ENCODE measurements at places on chromosomes 16 and 17.

DNA sequence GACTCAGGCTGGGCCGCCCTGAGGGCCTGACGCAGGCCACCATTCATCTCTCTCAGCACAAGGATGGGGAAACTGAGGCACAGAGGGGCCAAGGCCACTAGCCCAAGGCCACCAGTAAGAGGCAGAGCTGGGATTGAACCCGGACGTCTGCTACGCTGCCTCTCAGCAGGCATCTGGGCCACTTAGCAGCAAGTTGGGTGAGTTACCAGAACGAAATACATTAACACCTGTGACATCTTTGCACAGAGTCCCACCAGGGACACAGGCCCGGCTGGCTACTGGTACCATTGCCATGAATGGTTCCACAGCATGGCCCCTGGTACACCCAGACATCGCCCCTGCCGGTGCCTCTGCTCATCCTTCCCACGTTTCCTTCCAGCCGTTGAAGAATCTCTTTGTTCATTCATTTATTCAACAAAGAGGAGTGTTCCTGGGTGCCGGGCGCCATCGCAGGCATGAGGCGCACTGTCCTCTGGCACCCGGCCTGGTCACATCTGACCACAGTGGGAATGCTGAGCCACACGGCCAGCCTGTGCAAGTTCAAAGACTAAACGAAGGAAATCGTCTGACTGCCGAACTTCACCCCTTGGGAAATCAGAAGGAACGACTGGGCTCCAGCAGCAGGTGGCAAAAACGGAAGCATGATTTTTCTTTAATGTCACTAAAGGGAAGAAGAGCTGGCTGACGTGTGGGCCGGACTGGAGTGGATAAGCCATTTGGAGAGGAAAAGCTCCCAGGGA lies 7.4 kb upstream of the ZNF469 start:
- DNase-seq, result no peak

DNA sequence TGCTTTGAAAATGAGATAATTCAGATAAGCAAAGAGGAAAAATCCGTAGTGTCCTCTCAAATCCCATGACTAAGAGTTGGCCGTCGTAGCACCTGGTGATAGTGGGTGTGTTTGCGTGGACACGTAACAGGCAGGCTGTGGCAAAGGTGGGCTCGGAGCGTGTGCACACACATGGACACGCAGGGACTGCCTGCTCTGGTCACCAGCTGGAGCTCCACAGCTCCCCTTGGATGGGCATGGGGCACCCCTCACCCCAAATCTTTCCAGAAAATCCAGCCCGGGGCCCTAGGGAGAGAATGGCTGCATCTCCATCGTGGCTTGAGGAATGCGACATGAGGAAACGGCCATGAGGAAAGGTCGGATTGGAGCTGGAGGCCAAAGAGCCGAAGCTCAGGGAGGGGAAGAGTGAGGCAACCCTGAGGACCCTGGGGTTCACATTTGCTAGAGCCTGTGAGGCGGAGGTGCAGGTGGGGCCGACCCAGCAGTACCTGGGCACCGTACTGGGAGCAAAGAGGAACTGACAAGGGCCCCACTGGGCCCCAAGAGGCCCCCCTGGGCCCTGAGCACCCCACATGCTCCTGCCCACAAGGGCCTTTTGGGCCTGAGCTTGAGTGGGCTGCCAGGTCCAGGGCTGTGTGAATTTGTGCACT lies 51.6 kb downstream of the DNAH17 start:
- no peak for DNase-seq

DNA sequence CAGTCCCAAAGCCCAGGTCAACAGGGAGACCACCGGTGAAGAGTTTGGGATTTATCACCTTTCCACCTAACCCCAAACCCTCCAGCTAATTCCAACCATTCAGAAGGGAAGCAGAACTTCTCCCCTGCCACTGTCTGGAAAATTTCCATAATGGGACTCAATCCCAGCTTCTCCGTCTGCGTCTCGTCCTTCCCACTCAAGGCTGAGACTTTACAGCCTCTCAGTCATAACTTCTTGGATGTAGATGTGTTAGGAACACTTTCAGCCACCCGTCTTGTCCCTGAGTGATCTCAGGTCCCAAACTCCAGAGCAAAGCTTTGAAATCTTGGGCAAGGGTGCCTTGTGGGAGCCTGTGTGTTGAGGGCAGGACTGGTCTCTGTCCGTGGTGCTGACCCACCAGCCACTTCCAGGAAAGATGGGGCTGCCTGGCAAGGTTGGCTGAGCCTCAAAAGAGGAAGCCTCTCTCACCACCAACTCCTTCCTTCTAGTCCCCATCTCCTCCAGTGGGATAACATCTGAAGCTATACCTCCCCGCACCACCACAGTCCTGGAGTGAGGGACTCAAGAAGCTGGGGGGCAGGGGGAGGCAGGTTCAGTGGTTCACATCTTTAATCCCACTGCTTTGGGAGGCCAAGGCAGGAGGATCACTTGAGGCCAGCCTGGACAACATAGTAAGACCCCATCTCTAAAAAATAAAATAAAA lies 9.3 kb downstream of the GAS2L2 start:
- no peak for DNase-seq

GRCh38 chr16:62715701-62716100 lies 679.5 kb upstream of the CDH8 start:
- no peak for DNase-seq

- DNase-seq, result no peak
These were observed 9.5 kb upstream of the RHBDL3 start for GRCh38 chr17:32256012-32256700.

- DNase-seq, result no peak
These were observed 55.0 kb downstream of the AMFR start for GRCh38 chr16:56370185-56370874.
